SJSA1 (cell line): ENCODE measurements at places on chromosomes 11 and 22.

DNA sequence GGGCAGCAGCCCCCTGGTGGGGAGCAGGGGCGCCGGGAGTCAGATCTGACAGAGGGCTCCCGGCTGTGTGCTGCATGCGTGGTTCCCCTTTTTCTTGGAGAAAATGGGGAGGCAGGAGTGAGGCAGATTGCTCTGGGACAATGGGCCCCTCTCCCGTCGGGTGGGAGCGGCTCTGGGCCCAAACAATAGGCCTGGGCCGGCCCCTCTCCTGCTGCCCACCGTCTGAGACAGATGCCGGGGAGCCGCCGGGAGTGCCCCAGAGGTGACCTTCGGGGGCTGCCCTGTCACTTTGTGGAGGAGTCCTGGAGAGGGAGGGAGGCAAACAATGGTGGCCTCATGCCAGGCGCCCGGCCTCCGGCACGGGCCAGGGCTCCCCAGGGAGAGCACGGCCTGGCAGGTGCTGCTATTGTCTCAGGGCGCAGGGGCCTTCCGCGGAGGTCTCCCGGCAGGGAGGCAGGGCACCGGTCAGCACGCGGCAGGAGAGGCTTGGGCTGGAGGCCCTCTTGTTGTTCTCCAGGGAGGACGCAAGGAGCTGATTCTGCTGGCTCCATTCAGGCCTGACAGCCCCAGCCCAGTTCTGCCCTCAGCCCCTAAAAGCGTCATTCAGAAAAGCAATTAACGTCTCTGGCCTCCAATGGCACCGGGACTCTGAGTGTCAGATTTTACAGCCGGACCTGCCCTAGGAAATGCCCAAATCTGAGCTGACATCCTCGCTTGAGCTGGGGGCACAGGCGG is 44.8 kb downstream of the SMIM38 start:
- DNase-seq: no peak

DNA sequence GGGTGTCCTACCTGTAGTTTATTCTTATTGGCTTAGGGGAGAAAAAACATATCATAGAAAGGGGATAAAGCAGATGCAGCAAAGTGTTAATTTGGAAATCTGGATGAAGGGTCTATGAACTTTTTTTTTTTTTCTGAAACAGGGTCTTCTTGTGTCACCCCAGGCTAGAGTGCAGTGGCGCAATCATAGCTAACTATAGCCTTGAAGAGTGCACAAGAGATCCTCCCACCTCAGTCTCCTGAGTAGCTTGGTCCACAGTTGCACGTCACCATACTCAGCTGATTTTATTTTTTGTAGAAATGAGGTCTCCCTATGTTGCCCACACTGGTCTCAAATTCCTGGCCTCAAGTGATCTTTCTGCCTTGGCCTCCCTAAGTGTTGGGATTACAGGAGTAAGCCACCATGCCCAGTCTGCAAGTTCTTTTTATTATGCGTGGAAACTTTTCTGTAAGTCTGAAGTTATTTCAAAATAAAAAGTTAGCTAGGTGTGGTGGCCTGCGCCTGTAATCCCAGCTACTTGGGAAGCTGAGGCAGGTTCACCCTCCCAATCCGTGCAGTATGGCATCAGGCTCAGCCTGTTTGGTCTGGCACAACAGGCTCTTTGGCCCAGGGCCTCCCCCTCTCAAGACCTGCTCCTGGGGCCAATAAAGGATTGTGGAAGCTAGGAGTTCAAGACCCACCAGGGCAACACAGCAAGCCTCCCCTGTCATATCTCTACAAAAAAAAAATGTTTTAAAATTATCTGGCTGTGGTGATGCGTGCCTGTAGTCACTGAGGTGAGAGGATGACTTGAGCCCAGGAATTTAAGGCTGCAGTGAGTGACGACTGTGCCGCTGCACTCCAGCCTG is 111.9 kb downstream of the MED15 start:
- no peak for DNase-seq

- DNase-seq: no peak
Observed at GRCh38 chr11:64989416-64989815, 7.4 kb downstream of the BATF2 start.

DNA sequence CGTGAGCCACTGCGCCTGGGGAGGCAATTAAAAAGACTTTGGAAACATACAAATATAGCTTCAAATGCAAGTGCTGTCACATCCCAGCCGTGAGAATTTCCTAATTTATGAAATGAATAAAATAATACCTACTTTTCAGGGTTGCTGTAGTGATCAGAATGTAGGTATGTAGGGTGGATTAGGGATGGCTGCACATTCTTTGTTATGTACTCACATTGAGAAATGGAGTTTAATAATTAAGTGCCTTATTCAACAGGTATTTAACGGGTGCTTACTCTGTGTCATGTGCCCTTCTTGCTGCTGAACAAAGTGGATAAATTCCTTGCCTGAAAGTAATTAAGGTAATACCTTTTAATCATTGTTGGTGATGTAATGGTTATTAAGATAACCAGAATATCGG is 37.0 kb downstream of the MMP7 start:
- DNase-seq: no peak

GRCh38 chr11:118342503-118343161 is at the start of gene CD3D:
Gene CD3D, minus strand, starts transcription at chr11:118342705. Its CDS starts 98 bp downstream, at chr11:118342607.
- DNase-seq: no peak

DNA sequence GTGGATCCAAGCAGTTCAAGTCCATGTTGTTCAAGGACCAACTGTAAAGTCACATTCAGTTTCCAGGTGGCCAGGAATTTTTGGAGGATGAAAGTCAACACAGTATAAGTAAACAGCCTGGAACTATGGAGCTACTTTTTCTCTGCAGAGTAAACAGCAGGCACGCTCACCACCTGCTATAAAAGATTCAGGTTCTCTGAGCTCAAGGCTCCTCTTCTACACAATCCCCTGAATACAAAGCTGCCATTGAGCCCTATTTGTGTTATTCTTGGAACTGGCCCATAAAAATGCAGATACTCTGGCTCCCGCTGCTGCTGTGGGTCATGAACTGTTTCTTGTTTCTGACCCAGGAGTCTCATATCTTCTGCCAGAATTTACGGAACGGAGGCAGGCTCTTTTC is 56.9 kb upstream of the PRR5 start:
- no peak for DNase-seq

DNA sequence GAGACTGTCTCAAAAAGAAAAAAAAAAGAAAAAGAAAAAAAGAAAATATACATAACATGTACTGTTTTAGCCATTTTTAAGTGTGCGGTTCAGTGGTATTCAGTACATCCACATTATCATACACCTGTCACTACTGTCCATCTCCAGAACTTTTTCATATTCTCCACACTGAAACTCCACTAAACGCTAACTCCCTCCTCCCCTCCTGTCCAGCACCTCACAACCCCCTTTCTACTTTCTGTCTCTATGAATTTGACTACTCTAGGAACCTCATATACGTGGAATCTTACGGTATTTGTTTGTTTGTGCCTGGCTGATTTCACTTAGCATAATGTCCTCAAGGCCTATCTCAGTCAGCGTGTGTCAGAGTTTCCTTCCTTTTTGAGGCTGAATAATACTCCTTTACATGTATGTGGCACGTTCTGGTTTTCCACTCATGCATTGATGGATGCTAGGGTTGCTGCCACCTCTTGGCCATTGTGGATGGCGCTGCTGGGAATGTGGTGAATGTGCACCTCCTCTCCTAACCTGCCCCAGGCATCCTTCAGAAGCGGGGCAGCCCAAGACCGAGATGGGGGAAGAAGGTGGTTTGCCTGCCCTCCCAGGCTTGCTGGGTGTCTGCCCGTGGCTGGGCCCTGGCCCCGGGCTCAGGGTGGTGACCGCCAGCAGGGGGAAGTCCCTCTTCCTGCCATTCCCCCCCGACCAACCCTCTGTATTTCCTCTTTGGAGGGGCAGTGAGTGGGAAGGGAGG is 60.5 kb downstream of the BCR start:
- DNase-seq: no peak

GRCh38 chr11:15569305-15570025 is 454.7 kb downstream of the INSC start:
- DNase-seq: no peak

DNA sequence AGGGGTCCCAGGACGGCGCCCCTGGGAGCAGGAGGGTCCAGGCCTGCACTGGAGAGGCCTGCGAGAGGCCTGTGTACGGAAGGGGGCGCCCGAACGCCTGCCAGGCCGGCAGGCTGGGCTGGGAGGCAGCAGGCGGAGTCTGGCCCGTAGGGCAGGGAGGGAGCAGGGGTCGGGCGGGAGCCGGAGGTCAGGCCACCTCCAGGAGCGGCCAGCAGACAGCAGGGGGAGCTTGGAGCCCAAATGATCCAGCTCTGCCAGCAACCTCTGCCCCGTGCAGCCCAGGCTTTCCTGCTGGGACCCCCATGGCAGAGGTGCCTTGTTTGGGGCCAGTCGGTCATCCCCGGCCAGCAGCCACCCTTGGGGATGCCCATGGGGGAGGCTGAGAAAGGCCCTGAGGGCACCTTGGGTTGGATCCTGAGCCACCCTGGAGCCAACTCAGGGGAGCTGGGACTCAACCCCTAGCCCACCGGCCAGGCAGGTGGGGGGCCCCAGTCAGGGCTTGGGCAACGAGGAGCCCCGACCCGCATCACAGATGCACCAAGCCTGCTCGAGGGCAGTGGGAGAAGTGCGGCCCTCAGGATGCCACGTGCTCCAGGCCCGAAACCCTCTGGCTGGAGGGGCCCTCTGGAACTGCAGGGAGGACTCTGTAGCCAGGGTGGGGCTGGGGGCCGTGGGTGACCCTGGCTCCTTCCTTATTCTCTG is 9.6 kb upstream of the SYT8 start:
- DNase-seq: no peak

DNA sequence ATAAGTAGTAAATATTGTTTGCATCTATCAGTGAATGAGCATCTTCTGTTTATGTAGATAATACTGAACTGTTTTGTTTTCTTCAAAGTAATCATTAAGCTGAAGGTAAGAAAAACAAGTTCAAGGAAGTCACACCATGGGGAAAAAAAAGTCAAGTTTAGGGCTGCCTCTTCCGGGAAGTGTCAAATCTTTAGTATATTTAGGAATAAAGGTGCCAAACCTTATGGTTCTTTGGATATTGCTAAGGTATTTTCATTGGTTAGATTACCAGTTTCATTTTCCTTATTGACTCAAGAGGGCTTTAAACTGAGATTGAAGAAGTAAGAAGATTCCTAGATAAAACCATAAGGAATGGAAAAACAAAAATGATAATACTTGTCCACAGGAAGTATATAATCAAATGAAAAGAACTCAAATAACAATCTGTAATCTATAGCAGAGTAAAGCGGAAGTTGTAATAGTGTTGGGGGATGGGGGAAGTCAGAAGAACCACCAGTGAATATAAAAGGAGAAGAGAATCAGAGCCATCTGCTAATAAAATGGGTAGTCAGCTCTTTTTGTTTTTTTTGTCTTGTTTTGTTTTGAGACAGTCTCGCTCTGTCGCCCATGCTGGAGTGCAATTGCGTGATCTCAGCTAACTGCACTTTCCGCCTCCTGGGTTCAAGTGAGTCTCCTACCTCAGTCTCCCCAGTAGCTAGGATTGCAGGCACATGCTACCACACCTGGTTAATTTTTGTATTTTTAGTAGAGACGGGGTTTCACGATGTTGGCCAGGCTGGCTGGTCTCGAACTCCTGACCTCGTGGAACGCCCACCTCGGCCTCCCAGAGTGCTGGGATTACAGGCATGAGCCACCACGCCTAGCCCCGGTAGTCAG is 2.3 kb downstream of the ATM start:
- no peak for DNase-seq

DNA sequence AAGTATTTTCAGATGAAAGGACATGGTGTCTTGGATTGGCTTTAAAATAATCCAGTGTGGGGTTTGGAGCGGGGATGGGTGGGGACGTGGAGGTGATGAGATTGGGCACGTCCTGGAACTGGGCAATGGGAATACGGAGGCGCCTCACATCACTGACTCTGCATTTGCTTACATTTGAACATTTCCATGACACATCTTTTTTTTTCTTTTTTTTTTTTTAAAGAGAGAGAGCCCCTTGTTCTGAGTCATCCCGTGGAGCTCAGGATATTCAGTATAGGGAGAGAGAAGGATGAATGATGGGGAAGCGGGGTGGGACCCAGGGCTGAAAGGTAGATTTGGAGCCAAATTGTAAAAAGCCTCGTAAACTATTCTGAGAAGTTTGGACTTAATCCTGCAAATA is 142.7 kb downstream of the FBXO7 start:
- DNase-seq: peak; percentile 31

GRCh38 chr11:122951211-122951610 is 30.4 kb downstream of the BSX start:
- no peak for DNase-seq

- DNase-seq: peak; percentile 33
Observed at GRCh38 chr22:39148727-39149535, 3.5 kb downstream of the CBX7 start.

DNA sequence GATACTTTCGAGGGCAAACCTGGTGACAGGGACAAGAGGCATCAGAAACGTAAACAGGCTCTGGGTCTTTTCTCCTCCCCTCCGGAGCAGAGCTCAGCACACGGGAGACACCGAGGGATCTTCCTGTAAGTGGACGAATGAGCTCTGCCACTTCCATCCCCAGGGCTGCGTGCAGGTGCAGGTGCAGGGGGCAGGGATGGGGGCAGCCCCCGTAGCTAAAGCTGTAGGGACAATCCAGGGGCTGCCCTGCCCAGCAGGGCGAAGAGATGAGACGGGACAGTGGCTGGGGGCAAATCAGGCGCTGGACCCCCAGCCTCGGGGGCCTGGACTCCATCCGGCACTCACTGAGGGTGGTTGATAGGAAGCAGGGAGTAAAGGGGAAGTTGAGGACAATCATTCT is 505.4 kb downstream of the BRD1 start:
- no peak for DNase-seq

DNA sequence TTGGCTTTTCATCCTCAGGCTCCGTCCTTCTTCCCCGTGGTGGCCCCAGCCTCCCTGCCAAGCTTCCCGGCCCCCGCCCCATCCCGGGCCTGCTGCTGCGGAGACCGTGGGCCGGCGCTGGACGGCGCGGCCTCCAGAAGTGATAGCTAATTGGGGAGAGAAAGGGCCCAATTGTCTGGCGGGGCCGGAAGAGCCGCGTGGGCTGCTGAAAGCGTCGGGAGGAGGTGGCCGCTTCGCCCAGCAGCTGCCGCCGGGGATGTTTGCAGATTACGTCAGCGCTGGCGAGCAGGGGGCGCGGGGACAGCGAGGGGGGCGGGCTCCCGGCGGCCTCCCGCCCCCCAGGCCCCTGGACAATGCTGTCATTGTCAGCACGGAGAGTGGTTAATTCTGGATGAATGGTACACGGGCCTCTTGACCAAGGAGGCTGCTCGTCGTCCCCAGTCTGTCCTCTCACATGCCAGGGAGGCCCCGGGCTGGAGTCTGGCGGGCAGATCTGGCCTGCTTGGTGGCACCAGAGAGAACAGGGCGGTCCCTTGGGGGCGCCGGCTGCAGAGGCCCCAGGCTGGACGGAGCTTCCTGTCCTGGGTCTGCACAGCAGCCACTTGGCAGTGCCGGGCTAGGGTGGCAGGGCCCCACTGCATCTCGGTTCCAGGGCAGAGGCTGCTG is 1.6 kb downstream of the SMIM38 start:
- peak; percentile 97 for DNase-seq

DNA sequence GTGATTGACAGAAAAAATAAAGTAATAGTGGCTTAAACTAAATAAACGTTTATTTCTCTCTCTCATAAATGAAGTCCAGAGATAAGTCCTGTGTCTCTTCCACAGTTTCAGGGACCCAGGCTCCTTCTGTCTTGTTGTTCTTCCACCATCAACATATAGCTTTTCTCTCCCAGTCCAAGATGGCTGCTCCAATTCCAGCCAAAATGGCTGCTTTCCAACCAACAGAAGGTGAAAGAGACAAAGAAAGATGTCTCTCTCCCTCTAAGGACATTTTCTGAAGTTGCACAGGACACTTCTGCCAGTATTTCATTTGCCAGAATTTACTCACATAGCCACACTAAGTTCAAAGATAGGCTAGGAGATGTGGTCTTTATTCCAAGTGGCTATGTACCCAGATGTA is 9.4 kb upstream of the PLEKHB1 start:
- no peak for DNase-seq
